ENCODE measurements at places on chromosomes 3 and 15.

GRCh38 chr15:26736502-26737248 lies 36.2 kb downstream of the GABRB3 start:
- DNase-seq, result no peak

DNA sequence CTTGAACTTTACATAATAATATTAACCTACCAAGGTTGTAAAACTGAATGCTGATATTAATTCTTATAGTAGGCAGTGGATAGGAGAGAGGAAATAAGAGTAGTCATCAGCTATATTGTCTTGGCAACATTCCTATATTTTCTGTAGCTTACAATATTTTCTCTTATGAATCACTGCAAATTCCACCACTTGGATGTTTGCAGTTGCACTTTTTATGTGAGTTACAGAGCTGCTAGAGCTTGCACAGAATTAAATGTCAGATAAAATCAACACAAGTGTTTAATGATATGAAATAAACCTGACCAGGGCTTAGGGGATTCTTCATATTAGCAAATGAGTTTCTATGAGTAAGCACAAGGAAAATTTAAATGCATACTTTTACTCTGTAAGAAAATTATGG lies 1710.1 kb downstream of the SI start:
- no peak for DNase-seq

- DNase-seq, result no peak
Observed at GRCh38 chr15:96977886-96978285, 647.4 kb downstream of the NR2F2 start.

- DNase-seq, result no peak
Observed at GRCh38 chr3:9047452-9048346, 84.4 kb upstream of the RAD18 start.

- no peak for DNase-seq
Observed at GRCh38 chr3:14388201-14388600, 14.2 kb upstream of the SLC6A6 start.

DNA sequence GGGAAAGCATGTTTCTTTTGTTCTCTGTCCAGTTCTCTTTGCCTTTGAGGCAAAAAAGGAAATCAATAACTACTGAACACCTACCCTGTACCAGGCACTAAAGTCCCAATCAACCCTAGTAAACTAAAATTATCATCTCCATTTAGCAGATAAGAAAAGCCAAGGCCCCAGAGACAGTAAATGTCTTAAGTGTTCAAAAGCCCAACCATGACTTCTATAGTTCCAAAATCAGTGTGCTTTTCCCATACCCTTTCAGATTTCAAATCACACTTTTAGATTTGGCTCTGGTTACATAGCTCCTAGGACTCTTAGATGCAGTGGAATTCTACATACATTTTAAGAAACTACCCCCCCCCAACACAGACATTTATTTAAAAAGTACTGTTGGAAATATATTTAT lies 63.5 kb downstream of the UACA start:
- no peak for DNase-seq

DNA sequence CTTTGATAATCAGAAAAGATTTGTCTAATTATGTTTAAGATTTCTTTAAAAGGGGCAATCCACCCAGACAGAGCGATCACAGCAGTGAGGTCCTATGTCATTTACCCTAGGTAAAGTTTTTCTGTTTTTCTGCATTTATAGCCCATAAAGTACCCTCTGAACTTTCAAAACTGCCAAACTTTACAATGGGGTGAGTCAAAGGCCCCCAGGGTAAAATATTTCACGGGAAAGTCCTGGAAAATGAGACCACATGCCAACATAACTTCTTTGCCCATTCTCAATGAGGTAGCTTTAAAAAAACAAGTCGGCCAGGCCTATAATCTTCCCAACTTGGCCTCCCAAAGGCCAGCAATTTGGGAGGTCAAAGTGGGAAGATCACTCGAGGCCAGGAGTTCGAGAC lies 53.0 kb downstream of the SUCLG2 start:
- DNase-seq, result no peak

DNA sequence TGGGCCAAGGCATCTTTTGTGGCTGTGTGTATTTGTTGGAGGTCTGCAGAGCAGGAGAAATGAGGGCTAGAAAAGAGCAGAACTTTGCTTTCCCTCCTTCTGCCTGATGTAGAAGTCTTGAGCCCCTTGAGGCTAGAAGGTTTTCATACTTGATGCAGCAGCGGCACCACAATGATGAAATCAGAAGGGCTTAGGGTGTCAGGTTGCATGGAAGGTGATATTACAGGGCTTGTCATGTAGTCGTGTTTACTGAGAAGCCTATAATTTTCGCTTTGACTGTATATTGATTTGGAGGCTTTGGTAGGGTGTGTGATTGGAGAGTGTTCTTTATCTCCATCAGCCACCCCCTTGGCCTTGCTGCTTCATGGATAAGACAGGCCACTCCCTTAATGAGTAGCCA lies 339.8 kb downstream of the THSD4 start:
- no peak for DNase-seq

- DNase-seq, result no peak
Observed at GRCh38 chr15:48794697-48795134, 16.2 kb downstream of the CEP152 start.

- DNase-seq, result no peak
Observed at GRCh38 chr3:12875857-12876836, 34.8 kb upstream of the RPL32 start.

DNA sequence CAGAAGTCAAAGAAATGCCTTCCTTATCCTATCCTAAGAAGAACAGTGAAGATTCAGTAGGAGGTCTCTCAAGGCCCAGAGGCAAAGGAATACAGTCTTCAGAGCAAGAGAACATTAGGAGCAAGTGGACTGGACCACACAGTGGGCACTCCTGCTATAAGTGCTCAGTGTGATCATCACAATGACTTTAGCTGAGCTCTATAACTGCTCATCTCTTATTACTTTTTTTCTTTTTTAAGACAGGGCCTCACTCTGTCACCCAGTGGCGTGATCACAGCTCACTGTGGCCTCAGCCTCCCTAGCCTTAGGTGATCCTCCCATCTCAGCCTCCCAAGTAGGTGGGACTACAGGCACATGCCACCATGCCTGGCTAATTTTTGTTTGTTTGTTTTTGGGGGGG lies 48.1 kb downstream of the COL8A1 start:
- DNase-seq, result no peak

DNA sequence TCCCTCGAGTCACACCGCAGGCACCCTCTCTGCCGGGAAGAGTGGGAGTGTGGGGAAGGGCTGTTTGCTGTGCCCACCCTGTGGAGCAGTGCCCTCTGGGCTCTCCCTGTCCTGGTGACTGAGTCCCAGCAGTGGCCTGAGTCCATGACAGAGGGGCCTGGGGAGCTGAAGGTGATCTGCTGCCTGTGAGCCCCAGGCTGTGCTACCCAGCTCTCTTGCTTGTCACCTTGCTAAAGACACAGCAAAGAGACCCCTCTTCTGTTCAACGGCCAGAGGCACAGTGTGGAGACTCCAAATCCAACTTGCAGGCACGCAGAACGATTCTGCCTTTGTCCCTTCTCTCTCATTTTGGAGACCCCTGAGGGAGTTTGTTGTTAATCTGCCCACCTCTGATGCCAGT lies 232.6 kb downstream of the OPA1 start:
- DNase-seq, result no peak

- DNase-seq, result no peak
Observed at GRCh38 chr3:195875482-195876236, 32.7 kb downstream of the TNK2 start.

DNA sequence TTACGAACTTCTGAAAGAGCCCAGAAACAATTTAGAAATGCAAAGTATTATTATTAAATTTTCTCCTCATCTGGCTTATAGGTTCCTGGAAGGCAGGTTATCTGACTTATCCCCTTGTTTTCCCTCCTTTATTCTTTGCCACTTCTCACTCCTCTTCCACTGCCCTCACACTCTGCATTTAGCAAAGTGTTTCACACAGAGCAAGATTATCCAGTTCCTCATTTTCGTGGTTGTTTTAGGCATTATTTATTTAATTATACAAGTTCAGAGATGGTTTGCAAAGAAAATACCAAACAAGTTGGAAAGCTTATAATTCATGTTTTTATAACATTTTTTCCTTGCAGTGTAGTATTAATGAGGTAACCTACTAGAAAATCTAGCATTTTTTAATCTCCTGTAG lies 544.9 kb downstream of the NSUN3 start:
- no peak for DNase-seq

DNA sequence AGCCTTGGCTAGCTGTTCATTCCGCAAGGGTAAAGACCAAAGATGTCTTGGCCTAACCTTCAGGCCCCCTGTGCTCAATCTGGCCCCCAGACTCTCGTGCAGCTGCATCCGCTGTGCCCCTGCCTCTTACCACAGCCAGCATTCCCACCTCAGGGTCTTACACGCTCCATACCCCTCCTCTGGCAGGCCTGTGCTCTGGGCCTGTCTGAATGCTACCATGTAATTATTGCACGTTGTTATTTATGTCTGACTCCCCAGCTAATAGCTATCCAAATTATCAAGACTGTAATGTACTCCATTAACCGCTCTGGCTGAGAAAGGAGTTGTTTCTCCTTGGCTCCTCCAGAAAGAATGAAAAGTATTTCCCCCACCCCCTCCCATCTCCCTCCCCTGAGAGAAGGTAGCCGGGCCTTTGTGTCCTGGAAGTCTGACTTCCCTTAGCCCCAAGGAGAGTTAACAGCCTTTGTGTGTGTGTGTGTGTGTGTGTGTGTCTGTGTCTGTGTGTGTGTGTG lies 54.5 kb upstream of the UBE2E1 start:
- DNase-seq, result no peak

GRCh38 chr3:110929816-110930215 lies 141.8 kb upstream of the NECTIN3 start:
- no peak for DNase-seq

DNA sequence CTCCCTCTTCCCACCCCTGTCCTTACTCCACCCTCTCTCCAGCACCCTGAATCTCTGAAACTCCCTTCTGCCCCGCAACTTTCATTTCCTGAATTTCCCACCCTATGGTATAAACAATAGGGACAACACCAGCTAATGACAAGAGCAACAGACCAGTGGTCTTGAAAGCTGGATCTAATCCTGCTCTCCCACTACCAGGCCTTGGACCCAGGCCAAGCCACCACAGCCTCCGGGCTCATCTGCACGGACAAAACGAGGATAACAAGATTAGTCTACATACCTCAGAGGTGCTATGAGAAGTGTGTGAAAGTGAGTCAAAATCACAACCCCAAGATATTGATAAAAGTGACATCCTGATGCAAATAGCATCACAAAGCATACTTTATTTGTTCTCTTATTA lies 128.6 kb downstream of the ERC2 start:
- no peak for DNase-seq

GRCh38 chr15:88908123-88908522 lies 5.1 kb downstream of the MFGE8 start:
- no peak for DNase-seq

GRCh38 chr3:84836961-84837360 lies 121.8 kb upstream of the CADM2 start:
- no peak for DNase-seq

DNA sequence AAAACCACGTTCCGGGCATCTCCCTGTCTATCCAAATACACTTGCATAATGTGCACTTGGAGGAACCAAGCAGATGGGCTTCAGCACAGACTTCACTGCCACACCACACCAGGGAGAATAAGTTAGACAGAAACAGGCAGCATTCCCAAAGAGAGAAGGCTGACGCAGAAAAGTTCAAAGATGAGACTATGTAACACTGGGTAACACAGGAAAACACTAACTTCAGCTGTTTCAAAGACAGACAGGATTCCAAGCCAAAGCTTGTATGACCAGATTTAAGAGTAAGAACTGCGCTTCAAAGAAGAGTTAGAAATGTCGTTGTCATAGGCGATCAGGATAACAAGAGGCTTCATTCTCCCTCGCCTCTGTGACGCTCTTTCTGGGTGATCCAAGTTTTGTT lies 19.9 kb downstream of the SLC51A start:
- no peak for DNase-seq

GRCh38 chr3:66480666-66481065 lies 20.2 kb downstream of the LRIG1 start:
- no peak for DNase-seq

- no peak for DNase-seq
Observed at GRCh38 chr15:95409626-95410310, 920.7 kb upstream of the NR2F2 start.

GRCh38 chr3:45861043-45861719 lies 19.3 kb upstream of the LZTFL1 start:
- no peak for DNase-seq

DNA sequence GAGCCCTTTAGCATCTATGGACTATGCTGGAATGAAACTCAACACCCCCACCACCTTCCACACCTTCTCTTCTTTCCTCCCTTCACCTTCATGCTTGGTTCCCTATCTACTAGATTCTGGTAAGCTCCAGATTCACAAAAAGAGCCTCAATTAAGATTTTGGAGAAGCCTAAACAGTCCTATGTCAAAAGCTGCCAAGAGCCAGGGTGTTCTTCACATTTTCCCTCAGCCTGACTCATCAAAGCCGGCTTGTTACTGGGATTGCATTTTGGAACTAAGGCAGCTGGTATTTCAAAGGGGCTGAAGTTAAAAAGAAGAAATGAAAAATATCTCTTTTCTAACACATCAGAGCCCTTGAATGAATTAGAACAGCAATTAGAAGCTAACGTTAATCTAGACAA lies 247.7 kb downstream of the MYRIP start:
- no peak for DNase-seq

DNA sequence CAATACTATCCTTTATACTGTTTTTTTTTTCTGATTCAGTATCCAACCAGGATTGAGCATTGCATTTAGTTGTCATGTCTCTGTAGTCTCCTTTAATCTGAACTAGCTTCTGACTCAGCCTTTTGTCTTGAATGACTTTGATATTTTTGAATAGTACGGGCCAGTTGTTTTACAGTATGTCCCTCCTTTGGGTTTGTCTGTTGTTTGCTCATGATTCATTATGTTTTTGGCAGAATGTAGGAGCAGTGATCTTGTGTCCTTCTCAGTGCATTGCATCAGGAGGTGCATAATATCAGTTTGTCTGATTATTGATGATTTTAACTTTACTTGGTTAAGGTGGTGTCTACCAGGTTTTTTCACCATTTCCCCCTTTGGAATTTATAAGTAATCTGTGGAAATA lies 20.5 kb downstream of the EXOG start:
- DNase-seq, result no peak

DNA sequence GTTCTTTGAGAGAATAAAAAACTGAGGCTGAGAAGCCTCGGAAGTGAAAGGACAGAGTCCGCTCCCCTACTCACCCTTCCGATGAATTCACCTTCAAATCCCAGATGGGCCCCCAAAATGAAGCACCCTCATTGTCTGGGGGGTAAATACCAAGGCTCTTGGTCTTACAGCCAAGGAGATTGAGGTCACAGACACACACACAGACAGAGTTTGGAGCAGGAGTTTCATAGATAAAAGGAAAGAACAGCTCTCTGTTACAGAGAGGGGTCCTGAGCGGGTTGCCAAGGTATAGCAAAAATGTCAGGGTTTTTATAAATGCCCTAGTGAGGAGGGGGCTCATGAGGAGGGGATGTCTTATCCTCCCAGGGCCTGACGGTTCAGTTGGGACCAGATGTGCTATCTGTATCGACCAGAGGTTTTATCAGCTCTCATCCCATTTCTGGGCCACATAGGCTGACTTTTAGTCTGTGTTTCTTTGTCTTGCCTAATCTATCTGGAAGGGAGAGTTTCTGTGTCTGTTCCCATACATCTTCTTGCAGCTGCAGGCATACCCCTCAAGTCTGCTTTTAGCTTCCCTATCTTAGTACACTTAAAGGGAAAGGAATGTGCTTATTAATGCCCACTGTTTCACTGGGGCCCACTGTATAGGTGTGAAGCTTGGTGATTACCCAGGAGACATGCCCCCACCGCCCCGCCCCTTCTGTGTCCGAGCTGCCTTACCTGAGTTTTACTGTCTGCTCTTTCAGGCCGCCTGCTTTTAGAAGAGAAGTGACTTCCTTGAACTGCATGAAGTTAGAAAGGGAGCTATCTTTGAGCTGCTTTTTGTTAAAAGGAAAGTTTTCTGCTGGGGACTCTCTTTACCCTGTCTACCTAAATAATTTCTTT lies 66.8 kb upstream of the ATP11B start:
- DNase-seq, result no peak

Measured in stimulated activated CD4-positive, alpha-beta T cell treated with anti-CD3 and anti-CD28 coated beads, Interleukin-2, amount 100 ng/mL, for 48 hours (primary cell).